NCI-H446 (cell line): ENCODE measurements at places on chromosomes 7 and 10.

DNA sequence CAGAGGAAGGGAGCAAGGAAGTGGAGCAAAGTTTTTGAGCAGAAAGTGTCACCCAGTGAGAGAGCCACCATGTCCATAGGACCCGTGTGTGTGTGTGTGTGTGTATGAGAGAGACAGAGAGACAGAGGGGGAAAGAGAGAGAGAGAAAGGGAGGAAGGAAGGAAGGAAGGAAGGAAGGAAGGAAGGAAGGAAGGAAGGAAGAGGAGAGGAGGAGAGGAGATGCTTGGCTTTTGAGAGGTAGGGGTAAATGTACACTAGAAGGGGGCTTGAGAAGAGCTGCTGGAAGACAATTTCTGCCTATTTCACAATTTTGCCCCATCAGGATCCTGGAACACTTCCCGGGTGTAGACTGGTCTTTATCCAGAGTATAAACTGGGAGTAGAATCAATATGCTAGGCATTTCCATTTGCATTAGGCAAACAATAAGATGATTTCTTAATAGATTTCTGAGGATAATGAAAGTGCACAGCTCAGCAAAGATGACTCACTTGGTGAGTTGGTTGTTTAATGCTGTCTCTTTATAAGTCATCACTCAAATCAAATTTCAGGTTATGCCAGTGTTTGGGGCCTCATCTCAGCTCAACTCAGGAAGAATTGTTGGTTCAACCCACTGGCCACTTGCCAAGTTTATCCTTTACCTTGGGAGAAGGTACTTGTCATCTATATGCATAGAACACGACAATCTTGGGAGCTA, 70.0 kb upstream of the FAM13C start:
- no peak for DNase-seq

- peak; percentile 1 for DNase-seq
These were observed 1.1 kb downstream of the AUTS2 start for GRCh38 chr7:69599286-69599954.

DNA sequence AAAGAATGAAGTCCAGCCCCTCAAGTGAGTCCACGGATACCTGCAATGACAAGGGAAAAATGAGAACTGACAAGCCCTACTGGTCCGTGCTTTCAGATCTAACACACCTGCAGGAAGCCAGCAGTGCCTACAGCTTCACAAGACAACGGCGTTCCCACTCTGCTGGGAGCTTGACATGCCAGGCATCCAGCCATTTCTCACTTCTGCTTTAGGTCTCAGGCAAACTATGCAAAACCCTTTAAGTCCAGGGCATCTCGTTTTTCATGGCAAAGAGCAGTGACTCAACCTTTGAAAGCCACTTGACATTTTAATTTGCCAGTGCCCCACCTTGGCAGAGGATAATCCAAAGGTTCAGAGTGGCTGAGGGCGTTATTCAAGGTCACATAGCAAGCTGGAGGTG, 49.1 kb upstream of the GPAM start:
- no peak for DNase-seq

DNA sequence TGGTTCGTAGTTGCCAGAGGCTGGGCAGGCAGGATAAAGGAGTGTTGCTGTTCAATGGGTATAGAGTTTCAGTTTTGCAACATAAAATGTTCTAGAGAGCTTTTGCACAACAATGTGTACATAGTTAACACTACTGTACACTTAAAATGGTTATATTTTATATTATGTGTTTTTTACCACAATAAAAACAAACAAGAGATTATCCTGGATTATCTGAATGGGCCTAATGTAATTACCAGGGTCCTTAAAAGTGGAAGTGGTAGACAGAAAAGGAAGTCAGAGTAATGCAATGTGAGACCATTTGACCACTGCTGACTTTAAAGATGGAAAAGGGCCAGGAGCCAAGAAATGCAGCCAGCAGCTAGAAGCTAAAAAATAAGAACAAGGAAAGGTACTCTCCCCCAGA, 159.7 kb downstream of the SGMS1 start:
- no peak for DNase-seq

DNA sequence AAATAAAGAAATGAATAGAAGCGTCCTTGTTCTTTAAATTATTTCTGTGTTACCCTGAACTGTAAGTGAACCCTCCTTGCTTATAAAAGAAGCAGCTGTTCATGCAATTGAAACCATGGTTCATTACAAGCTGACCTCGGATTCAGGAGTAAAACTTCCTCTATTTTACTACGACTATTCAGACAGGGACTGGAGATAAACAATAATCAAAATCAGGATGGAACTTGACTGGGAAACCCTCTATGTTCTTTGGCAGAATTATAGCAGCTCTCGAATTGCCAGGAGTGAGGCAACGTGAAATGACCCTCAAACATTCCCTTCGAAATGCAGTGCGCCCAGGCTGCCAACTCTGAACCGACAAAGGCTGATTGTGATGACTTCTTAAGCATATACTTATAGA, 172.1 kb downstream of the CYP26A1 start:
- no peak for DNase-seq

DNA sequence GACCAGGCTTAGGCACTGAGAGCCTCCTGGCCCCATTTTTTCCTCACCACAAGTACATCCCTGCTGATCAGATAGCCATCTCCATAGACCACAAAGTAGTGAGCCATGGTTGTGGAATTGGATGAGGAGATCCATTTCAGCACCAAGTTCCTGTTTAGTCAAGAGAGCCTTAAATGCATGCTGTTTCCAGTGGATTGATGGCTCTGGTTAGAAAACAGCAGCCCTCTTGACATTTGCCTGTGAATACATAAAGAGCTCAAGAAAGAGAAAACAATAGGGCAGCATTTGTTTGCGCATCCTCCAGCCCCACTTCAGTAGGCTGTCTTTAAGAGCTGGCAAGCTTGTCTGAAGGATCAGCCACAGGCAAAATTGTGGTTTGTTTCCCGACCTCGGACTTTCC, 251.2 kb downstream of the POU6F2 start:
- DNase-seq: no peak

DNA sequence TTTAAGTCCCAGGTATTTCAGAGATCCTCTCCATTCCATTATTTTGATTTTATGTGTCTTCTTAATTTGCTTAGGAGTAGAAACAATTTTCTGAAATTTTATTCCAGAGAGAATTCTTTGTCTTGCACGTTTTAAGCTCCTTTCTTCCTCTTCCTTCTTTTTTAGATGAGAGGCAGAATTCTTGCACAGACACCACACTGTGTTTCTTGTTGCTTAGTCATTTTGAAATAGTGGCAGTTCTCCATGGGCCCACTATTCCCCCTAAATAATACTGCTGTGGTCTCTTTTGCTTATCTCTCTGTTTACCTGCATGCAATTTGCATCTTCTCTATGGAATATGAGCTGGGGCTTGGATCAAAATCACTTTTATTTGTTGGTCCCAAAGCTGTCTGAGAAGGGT, 54.3 kb upstream of the WAC start:
- no peak for DNase-seq

- peak; percentile 12 for DNase-seq
These were observed 87.8 kb downstream of the NRCAM start for GRCh38 chr7:108368466-108368865.

DNA sequence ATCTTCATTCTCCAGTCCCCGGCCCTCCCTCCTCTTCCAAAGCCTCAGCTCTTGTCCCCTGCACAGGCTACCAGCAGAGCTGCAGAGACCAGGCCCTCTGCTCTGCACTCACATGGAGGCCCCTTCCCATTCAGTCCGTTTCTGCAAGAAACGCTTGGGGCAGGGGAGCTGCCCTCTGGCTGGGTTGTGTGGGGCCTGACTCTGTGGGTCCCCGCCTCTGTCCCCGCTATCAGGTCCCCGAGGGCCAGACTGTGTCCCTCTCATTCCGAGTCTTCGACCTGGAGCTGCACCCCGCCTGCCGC, 1.5 kb downstream of the PCOLCE start:
- DNase-seq: no peak

- no peak for DNase-seq
These were observed 5.1 kb downstream of the BICC1 start for GRCh38 chr10:58517491-58518355.

DNA sequence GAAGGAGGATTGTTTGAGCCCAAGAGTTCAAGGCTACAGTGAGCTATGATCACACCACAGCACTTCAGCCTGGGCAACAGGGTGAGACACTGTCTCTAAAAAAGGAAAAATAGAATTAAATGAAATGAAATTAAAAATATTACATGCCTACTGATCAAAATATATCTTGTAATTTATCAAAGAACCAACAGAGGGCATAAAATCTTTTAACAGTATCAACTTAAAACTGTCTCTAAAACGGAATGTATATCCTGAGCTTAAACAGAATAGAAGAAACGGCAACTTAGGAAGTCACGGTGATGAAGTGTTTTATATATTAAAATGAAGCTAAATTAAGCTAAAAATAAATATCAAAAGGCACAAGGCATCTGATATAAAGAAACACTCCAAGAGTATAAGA, 78.8 kb downstream of the MTPAP start:
- no peak for DNase-seq

GRCh38 chr10:114166043-114166442, 8.0 kb downstream of the CCDC186 start:
- no peak for DNase-seq

GRCh38 chr7:55190511-55191160, 171.8 kb downstream of the EGFR start:
- no peak for DNase-seq

GRCh38 chr7:79593866-79594301, 140.4 kb upstream of the MAGI2 start:
- DNase-seq: peak; percentile 37

- DNase-seq: no peak
These were observed 11.8 kb upstream of the PNLIPRP2 start for GRCh38 chr10:116608686-116609594.

- no peak for DNase-seq
These were observed 112.2 kb downstream of the MGMT start for GRCh38 chr10:129579228-129579627.

DNA sequence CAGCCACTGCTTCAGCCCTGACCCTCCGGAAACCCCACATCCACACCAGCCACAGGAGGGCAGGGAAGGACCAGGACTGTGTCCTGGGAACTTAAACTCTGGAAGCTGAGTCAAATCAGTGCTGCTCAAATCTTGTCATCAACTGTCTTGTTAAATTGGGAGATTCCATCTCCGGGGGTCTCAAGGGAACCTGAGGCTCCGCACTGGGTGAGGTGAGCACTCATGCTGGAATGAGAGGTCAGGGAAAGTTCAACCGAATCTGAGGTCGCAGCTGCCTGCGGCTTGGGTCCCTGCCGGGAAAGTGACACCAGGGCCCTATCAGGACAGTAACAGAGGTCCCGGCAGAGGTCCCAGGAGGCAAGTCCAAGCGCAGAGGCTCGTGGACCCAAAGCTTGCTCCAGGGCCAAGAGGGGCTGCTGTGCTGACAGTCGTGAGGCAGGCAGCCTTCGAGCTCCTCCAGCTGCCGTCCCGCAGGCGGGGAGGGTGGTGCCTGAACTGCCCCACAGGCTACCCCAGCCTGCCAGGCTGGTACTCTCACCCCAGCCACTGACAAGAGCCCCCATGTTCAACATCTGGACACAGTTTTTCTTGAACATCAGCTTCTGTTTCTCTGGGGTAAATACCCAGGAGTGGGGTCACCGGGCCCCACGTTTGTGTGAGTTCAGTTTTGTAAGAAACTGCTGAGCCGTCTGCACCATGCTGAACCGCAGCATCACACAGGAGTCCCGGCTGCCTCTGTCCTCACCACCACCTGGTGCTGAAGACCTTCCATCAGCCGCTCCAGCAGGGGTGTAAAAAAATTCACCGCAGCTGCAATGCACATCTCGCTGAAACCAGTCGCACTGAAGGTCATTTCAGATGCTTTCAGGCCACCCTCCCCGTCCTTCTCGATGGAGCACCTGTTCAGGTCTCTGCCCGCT, 101.0 kb downstream of the DIP2C start:
- DNase-seq: no peak
